ENCODE measurements at places on chromosomes 12 and 14.

GRCh38 chr14:88901189-88901588 lies 76.7 kb downstream of the TTC8 start:
- no peak for DNase-seq

- no peak for DNase-seq
Observed at GRCh38 chr12:97756066-97756666, 293.6 kb downstream of the RMST start.

- peak; percentile 83 for DNase-seq
Observed at GRCh38 chr12:40225984-40226602, 1.3 kb downstream of the LRRK2 start.

DNA sequence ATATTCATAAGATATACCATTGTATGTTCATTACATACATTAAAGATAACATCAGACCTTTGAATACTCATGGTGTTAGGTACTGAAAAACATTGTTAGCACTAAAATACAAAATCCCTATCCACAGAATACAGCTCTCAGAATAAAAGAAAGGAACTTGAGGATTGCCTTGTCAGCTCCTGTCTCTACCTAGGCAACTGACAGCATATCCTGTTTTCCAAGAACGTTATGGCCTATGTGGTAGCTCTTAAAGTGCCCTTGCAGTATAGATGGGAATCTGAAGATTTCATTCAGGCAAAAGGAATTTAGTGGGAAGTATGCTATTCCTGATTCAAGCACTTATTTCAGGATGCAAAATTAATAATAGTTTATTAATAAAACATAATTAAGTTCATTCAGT lies 1.8 kb upstream of the PPP1R12A start:
- DNase-seq, result peak; percentile 18

- DNase-seq, result no peak
Observed at GRCh38 chr14:91164676-91165075, 50.8 kb downstream of the DGLUCY start.

- DNase-seq, result no peak
Observed at GRCh38 chr12:112518365-112518735, 99.6 kb downstream of the PTPN11 start.

DNA sequence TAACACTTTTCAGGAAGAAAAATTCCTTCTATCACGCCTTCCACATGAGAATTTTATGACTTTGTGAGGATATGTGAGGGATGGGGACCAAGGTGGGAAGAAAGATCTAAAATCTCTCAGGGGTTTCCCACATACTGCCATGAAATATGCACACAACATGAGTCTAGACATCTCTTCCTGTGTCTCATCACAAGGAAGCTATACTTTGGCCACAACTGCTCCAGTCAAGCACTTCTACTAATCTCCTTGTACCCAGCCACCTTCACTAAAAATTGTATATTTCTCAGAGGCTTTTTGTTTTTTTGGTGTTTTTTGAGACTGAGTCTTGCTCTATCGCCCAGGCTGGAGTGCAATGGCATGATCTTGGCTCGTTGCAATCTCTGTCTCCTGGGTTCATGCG lies 3.2 kb downstream of the OSBPL8 start:
- no peak for DNase-seq

DNA sequence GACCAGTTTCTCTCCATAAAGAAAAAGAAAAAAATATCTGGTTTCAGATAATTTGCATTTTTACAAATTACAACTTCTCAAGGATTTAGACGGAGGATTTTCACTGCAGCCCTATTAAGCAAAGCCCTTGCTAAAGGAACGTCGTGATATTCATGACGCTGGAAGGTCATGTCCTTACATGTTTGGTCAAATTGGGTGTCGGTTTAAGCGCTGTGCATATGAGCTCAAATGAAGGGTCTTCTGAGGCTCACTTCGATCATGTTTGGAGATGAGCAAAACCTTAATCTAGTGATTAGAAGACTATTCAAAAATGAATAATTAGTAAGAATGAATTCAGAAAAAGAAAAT lies 67.3 kb upstream of the USP15 start:
- DNase-seq, result no peak

GRCh38 chr12:113955109-113955970 lies 10.8 kb downstream of the RBM19 start:
- peak; percentile 77 for DNase-seq

- DNase-seq, result no peak
Observed at GRCh38 chr12:123180171-123180570, 29.3 kb upstream of the PITPNM2 start.

GRCh38 chr14:98564541-98564940 lies 707.5 kb downstream of the BCL11B start:
- no peak for DNase-seq

DNA sequence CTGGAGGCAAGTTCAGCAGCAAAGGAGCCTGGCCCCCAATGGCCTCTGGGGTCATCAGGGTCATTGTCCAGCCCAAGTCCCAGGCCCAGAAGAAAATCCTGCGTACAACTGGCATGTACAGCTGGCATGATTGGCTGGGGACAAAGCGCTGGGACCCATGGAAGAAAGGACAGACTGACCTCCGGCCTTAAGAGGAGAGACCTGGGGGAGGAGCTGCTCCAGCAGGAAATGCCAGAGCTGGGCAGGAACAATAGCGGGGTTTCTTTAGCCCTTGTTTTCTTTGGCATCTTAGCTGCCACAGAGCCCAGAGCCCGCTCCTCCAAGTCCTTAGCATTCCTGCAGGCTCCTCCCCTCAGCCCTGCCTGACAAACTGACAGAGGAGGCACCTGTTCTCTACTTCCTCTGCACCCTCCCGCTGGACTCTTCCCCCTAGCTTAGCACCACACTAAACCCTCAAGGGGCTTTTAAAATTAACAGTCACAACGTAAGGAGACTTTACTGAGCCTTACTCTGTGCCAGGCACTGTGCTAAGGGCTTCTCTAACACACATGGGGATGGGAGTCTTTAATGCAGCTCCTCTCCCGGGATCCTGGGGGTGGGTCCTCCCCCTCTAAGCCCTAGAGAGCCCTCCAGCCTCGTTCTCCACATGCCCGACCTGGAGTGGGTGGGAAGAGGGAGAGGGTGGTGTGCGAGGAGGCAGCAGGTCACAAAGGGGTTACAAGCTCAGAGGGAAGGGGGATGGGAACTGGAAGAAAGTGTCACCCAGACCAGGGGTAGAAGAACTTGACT lies 1.8 kb upstream of the AQP5 start:
- peak; percentile 39 for DNase-seq

DNA sequence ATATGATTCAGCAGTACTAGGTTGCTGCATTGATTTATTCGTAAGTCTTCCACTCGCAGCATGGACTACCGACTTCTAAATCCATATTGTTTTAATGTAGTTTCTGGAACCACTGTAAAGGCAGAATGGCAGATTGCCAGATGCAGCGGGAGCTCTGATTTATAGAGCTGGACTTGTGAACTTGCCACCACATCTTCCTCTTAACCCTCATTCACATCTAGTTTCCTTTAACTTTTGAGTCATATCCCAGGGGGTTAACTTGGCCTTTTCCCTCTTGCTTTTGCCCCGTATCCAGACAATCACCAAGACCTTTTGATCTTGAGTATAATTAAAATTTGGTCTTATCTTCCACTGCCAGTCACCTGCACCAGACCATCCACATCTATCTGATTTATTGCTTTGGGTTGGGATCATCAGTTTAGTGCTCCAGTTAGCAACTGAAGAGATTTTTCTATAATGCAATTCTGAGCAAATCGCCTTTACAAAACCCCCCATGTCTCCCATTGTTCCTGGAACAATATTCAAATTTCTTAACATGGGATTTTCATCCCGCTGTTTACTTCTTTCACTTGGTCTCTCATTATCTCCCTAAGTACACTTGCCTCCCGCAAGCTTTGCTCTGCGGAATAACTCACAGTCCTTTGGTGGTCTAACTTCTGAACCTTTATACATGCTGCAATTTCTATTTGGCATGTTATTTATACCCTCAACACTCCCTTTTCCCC lies 130.5 kb downstream of the ACSS3 start:
- no peak for DNase-seq

DNA sequence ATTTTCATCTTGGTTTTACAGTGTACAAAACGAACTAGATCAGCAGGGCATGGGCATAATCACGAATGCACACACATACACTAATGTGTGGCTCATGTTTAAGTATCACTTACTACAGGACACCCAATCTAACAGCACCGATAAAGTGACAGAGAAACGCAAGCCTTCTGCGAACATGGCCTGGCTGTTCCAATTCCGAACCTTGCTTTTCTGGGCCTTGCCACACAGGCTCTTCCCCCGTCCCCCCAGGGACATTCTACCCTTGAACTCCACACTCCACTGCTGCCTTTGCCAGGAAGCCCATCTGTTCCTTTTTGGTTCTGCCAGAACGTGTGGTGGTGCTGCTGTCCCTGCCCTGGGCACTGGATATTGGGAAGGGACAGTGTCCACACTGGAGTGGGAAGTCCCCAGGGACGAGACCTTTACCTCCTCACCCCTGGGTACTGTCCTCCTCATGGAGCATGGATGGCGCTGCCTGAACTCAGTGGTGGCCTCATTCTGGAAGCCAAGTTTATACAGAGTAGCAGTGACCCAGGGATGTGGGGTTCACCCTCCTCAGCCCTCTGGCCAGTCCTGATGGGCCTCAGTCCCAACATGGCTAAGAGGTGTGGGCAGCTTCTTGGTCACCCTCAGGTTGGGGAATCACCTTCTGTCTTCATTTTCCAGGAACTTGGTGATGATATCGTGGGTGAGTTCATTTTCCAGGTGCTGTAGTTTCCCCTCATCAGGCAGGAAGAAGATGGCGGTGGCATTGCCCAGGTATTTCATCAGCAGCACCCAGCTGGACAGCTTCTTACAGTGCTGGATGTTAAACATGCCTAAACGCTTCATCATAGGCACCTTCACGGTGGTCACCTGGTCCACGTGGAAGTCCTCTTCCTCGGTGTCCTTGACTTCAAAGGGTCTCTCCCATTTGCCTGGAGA lies 7.9 kb downstream of the SERPINA1 start:
- no peak for DNase-seq

- no peak for DNase-seq
Observed at GRCh38 chr12:92191061-92191460, 45.4 kb upstream of the BTG1 start.

DNA sequence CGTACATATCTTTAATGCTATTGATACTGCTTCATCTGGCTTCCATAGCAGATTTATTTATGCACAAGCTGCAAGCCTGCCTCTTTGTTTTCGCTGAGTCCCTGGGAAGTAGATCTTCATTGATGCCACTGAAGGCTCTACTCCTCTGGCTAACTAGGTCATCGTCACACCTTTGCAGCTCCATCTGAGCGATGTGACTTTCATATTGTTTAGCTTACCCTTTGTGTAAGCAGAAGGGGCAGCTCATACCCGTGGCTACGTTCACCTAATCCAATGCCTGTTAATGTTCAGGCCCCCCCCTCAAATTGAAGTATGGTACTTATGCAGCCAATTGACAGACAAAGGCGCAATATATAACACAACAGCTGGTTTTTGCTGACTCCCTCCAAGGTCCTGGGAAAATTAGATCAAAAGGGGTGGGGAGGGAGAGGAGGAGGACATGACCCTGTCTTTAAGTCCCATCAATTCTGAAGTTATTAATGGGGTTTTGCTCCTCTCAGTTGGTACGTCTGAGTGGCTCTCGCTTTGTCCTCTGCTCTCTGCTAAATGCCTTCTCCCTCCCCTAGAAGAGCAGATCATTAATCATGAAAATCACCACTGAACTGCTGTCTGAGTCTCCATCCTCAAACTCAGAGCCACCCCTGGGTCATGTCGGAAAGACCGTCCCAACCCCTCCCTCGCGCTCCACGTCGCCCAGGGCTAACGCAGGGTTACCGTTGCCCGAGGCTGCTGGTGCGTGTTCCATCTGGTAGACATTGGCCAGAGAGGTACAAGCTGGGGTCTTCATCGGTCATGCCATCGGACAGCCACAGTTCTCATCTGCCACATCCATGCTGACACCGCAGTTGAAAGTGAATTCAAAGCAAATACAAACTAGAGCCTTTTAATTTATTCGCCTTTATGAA lies 128.8 kb downstream of the ADGRD1 start:
- no peak for DNase-seq

DNA sequence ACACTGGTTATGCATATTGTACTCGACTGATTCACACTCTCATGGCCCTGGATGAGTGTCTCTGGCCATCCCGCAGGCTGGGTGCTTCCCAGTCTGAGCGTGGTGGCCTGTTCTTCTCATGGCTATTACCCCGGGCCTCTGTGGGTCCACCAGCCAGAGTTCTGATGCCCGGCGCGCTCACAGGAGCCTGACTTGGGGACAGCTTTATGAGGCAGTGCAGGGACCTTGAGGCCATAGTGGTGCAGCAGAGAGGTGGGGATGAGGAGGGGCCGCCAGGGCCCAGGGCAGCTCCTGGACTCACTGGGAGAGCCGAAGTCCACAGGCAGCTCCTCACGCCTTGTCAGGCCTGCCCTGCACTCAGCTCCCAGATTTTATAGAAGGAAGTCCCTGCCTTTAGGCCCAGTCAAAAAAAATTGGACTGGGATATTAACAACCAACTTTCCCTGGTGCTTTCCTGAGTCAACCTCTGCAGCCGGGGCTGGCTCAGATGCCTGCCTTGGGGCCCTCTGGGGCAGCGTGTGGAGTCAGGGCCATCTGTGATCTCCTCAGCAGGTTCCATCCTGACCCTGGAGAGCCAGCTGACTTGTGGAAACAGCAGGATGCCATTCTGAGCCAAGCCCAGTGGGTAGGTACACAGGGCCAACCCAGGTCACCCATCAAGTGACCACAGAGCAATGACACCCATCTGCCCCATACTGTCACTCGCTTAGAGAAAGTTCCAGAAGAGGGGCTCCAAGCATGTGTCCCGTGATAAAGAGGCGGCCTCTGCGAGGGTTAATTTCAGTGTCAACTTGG lies 89.4 kb upstream of the DIO3 start:
- DNase-seq, result no peak

- DNase-seq, result no peak
Observed at GRCh38 chr14:102565331-102565887, 27.0 kb upstream of the RCOR1 start.

Data from ACHN (cell line).